AG20443 (cell line): ENCODE measurements at places on chromosomes 11 and 22.

DNA sequence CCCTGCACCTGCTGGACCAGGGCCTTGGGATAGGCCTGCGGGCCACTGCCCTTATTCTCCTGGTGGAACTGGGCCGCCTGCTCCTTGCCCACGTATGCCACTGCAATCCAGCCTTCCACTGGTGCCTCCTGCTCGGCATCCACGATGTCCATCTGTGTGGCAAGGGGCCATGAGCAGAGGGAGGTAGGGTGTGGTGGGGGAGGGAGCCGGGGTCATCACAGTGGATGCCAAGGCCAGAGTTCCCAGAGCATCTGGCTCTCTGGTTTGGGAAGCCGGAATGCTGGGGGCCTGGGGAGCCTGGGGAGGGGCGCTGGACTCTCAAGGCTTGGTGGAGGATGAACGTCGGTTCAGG, 627 bp downstream of the RNF215 start:
- DNase-seq: no peak

DNA sequence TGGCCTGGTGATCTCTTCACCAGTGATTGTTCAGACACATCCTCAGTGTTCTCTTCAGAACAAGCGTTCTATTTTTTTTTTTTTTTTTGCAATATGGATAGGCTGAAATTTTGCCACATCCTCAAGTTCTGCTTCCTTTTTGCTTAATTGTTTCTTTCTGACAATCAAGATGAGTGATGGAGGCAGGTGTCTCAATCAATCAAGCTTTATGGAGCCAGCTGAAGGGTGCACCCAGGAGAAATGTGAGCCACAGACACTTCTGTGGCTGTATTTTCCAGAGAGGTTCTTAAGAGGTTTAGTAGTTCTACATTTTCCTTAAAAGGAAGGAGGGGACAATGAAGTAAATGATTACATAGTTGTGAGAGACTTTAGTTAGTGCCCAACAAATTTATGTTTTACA, 43.9 kb upstream of the ASPHD2 start:
- DNase-seq: no peak

DNA sequence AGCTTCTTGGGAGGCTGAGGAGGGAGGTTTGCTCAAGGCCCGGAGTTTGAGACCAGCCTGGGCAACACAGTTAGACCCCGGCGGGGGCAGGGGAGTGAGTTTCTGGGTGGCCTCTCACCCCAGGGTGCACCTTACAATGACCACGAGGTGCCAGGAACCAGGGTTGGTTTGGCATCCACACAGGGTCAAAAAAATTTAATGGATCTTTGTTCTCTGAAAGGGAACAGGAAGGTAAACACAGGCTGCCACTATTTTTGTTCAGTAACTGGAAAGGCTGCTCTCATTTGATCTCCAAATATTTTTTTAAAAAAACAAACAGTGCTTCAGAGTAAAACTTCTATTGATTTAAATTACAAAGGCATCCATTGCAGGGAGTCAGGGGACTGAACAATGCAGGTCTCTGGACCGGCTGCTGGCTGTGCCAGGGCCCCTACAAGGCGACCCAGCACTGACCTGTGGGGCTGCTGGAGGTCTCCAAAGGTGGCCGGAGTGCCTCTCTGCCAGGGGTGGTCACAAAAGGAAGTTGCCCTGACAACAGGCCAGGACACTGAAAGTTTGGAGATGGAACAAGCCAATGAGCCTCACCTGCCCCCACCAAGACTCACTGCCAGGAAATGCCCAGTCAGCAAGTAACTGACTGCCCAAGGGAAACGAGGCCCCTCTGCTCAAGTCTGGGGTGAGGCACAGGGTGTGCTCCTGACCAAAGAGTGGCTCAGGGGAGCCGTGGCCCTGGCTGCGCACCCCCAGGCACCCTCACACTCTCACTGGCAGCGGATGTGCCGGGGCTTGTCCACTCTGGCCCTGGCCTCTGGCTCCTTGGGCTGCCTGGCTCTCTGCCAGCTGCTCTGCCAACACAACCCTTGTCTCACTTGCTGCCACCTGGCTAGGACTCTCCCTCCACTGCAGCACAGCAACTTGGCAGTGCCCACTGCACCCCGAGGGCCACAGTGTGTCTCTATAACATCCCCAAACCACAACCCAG, 51.8 kb downstream of the ARFGAP3 start:
- no peak for DNase-seq

GRCh38 chr11:117502779-117503100, 175.1 kb downstream of the CEP164 start:
- no peak for DNase-seq
